Uterus (tissue), 4 donors: ENCODE measurements at places on chromosomes 16 and 17. TPM values are rescaled to one million over a fixed set of nuclear protein-coding genes. Genes with fewer than 3 reads are reported as not detected.

DNA sequence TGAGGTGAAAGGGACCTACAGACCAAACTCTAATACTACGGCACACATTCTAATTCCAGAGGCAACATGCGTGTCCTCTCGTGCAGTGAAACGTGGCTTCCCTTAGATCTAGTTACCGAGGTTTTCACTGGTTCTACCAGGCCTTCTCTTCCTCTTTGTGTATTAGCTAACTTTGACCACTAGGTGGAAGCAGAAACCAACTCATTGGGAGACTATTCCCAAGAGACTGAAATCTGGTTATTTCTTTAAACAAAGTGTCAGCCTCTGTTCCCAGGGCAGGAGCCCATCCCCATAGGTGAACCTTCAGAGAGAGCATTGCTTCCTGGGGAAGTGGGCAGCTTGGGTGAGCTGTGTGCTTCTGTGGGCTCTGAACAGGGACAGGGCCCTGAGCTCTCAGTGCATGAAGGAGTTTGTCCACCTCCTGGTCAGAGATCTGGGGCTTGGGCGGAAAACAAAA lies 19.7 kb upstream of the RCVRN start:
- H3K27me3 ChIP-seq: no peaks in the 10 kb centered on the region
- no peak overlapping the region for H3K27ac ChIP-seq
- H3K4me1 ChIP-seq: no peaks in the 10 kb centered on the region
- no peak overlapping the region for H3K4me3 ChIP-seq
- no peaks in the 10 kb centered on the region for H3K36me3 ChIP-seq

The NEUROD2 gene
- total RNA-seq: not detected

GRCh38 chr16:4055748-4056147 lies 60.5 kb downstream of the ADCY9 start:
- no peak for DNase-seq
- H3K4me3 ChIP-seq: no peak overlapping the region
- peaks cover 5% of the 10 kb centered on the region for H3K4me1 ChIP-seq
- H3K27me3 ChIP-seq: no peaks in the 10 kb centered on the region
- H3K27ac ChIP-seq: no peak overlapping the region
- H3K36me3 ChIP-seq: no peaks in the 10 kb centered on the region

DNA sequence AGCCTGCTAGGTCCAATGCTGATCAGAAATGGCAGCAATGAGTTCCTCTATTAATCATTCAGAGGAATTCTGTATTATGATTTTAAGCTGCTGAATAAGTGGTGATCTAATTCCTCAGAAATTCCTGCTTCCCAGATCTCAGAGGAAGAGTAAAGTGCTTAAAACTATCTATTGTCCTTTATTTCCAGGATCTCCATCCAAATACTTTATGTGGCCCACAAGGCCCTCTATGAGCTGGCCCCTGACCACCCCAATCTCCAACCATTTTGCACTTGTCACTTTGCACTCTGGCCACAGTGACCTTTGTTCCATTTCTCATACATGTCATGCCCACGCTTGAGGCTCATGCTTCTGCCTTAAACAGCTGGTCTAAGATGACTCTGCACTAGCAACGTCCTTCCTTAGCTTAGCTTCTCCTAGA lies 93.7 kb downstream of the CA10 start:
- H3K27me3 ChIP-seq: no peaks in the 10 kb centered on the region
- no peaks in the 10 kb centered on the region for H3K36me3 ChIP-seq
- no peak overlapping the region for H3K4me3 ChIP-seq

The GOSR2 gene
- total RNA-seq: 66.9 TPM

DNA sequence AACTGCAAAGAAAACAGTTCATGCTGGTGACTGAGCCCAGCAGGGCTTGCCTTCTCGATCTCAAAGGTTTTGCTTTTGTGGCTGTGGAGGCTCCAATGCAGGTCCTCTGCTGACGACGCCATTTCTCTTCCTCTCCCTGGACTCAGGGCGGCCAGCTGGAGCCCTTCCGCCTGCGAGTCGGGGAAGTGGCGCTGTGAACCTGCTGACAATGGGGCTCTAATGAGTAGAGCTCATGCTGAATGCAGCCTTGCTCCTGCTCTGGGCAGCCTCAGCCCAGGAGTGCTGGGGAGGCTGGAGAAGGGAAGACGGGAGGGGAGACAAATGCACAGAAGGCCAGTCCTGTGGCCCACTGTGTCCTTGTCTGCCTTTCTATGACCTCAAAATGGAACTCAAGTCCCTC lies 43.8 kb downstream of the VAC14 start:
- no peaks in the 10 kb centered on the region for H3K27me3 ChIP-seq
- no peak overlapping the region for H3K27ac ChIP-seq
- H3K36me3 ChIP-seq: no peaks in the 10 kb centered on the region

GRCh38 chr17:2484876-2485275 lies 26.8 kb downstream of the METTL16 start:
- peaks cover 10% of the 10 kb centered on the region for H3K4me1 ChIP-seq
- no peak overlapping the region for H3K4me3 ChIP-seq
- H3K27ac ChIP-seq: no peak overlapping the region
- H3K27me3 ChIP-seq: no peaks in the 10 kb centered on the region
- H3K36me3 ChIP-seq: no peaks in the 10 kb centered on the region
- no peak for DNase-seq

DNA sequence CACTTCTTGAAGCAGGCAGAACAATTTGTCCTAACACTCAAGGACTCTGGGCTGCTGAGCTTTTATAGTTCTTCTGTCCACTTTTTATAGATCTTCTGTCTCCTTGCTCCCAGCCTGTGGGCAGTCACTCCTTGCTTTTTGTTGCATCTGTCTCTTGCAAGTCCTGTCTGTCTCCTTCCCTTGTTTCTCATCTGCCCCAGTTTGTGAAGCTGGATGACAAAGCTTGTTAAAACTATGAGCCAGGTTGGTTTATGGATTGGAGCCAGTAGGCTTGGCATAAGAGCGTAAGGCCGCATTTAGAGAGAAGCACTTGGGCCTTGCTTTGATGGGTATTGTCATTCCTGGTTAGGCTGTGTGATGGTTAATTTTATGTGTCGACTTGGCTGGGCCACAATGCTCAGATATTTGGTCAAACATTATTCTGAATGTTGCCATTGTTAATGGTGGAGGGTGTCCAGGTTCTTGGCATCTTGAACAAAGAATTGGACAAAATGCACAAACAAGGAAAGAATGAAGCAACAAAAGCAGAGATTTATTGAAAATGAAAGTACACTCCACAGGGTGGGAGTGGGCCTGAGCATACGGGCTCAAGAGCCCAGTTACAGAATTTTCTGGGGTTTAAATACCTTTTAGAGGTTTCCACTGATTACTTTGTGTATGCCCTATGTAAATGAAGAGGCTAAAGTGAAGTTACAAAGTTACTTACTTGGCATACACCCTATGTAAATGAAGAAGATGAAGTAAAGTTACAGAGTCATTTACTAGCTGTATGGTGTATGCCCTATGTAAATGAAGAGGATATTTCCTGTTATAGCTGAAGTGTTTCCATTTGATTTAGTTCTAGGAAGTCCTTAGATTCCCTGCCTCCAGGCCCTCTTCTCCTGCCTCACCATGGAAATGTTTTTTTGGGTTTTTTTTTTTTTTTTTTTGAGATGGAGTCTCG lies 8.0 kb upstream of the CPPED1 start:
- H3K27me3 ChIP-seq: no peaks in the 10 kb centered on the region
- H3K27ac ChIP-seq: no peak overlapping the region
- DNase-seq: no peak
- H3K4me3 ChIP-seq: no peak overlapping the region

- no peak overlapping the region for H3K4me3 ChIP-seq
- DNase-seq: no peak
- peaks cover 5% of the 10 kb centered on the region for H3K4me1 ChIP-seq
- H3K27me3 ChIP-seq: no peaks in the 10 kb centered on the region
Measured at GRCh38 chr16:15990902-15991301, 41.5 kb downstream of the ABCC1 start.

The BBS2 gene
- 44.1 TPM for total RNA-seq

The KRTAP4-5 gene
- not detected for total RNA-seq

DNA sequence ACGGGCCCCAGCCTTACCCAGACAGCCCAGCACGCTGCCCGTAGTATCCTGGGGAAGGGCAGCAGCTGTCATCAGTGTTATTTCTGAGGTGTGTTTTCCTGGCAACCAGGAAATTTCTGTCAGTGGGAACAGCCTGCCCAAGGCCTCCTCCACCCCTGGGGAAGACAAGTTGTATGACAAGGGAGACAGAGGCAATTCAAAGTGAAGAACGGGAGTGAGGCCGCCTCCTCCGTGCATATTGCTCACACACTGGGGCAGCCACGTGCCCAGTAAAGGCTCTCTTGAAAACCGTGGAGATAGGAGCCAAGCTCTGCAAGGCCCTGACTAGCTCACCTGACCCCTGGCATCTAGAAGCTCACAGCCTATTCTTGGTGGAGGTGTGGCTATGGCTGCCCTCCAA lies 57.6 kb downstream of the RAI1 start:
- no peaks in the 10 kb centered on the region for H3K27me3 ChIP-seq
- H3K4me1 ChIP-seq: peaks cover 30% of the 10 kb centered on the region
- H3K36me3 ChIP-seq: no peaks in the 10 kb centered on the region
- H3K27ac ChIP-seq: peak overlapping the region; percentile 71
- H3K4me3 ChIP-seq: no peak overlapping the region

GRCh38 chr17:50027172-50027880 lies 28.6 kb upstream of the ITGA3 start:
- H3K4me3 ChIP-seq: no peak overlapping the region
- H3K27me3 ChIP-seq: no peaks in the 10 kb centered on the region
- peak; percentile 76 for DNase-seq
- peaks cover 20% of the 10 kb centered on the region for H3K4me1 ChIP-seq
- H3K36me3 ChIP-seq: no peaks in the 10 kb centered on the region

The PRSS27 gene
- not detected for total RNA-seq

GRCh38 chr16:53711390-53711789 lies 7.4 kb downstream of the FTO start:
- no peaks in the 10 kb centered on the region for H3K4me1 ChIP-seq
- no peak overlapping the region for H3K4me3 ChIP-seq
- H3K27ac ChIP-seq: no peak overlapping the region
- no peaks in the 10 kb centered on the region for H3K27me3 ChIP-seq
- no peaks in the 10 kb centered on the region for H3K36me3 ChIP-seq
- no peak for DNase-seq

The SLC16A6 gene
- not detected for total RNA-seq

DNA sequence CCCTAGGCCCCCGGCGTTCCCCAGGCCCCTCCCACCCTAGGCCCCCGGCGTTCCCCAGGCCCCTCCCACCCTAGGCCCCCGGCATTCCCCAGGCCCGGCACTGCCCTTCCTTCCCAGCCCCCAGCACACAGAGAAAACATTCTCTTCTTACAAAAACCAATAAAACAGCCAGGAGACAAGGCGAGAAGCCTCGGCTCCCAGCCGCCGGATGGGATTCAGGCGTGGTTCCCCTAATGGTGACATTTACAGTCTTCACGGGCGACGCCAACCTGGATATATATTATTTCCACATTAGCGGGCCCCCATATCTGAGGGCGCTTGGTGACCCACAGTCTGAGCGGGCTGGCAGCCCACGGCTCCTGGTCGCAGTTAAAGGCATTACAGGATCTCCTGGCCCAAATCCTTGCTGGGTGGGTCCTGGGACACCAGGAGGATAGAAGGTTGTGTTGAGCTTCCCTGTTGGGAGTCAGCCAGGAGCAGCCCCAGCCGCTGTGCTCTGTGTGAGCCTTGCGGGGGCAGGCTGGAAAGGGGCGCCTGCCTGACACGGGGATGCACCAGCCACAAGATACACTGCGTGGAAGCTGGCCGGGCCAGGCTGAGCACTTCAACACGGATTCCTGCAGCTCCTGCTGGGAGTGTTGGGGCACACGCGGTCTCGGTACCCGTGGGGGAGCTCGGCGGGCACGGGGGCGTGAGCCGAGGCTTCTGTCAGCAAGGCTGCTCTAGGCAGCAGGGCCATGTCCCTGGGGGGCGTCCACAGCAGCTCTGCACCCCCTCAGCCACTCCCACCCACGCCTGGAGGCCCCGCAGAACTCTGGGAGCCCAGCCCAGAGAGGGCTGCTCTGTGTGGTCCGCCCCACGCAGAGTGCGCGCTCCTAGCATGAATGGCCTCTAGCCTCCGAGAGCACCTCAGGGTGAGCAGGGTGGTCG lies 83.7 kb downstream of the LMF1 start:
- no peaks in the 10 kb centered on the region for H3K27me3 ChIP-seq
- no peaks in the 10 kb centered on the region for H3K36me3 ChIP-seq
- H3K27ac ChIP-seq: no peak overlapping the region
- H3K4me1 ChIP-seq: no peaks in the 10 kb centered on the region

DNA sequence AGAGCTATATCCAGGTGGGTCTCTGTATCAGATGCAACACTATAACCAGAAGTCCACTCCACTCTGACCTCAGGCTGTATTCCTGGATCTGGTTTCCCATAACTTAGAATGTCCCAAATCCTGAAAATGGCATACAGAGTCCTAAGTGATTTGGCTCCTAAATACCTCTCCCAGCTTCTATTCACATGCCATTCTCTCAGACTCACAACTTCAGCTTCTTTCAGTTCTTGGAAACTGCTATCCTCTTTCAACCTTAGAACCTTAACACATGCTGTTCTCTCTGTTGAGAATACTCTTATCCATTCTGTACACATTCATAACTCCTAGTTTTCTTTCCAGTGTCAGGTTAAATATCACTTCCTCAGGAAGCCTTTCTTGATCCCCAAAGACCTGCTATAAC lies 132.0 kb downstream of the BRIP1 start:
- DNase-seq: no peak
- no peak overlapping the region for H3K4me3 ChIP-seq
- no peaks in the 10 kb centered on the region for H3K27me3 ChIP-seq
- no peaks in the 10 kb centered on the region for H3K36me3 ChIP-seq
- H3K4me1 ChIP-seq: no peaks in the 10 kb centered on the region
- no peak overlapping the region for H3K27ac ChIP-seq

- H3K36me3 ChIP-seq: no peaks in the 10 kb centered on the region
- no peak overlapping the region for H3K27ac ChIP-seq
- no peaks in the 10 kb centered on the region for H3K4me1 ChIP-seq
- DNase-seq: no peak
- H3K4me3 ChIP-seq: no peak overlapping the region
Measured at GRCh38 chr16:56234737-56235136, 43.4 kb downstream of the GNAO1 start.

DNA sequence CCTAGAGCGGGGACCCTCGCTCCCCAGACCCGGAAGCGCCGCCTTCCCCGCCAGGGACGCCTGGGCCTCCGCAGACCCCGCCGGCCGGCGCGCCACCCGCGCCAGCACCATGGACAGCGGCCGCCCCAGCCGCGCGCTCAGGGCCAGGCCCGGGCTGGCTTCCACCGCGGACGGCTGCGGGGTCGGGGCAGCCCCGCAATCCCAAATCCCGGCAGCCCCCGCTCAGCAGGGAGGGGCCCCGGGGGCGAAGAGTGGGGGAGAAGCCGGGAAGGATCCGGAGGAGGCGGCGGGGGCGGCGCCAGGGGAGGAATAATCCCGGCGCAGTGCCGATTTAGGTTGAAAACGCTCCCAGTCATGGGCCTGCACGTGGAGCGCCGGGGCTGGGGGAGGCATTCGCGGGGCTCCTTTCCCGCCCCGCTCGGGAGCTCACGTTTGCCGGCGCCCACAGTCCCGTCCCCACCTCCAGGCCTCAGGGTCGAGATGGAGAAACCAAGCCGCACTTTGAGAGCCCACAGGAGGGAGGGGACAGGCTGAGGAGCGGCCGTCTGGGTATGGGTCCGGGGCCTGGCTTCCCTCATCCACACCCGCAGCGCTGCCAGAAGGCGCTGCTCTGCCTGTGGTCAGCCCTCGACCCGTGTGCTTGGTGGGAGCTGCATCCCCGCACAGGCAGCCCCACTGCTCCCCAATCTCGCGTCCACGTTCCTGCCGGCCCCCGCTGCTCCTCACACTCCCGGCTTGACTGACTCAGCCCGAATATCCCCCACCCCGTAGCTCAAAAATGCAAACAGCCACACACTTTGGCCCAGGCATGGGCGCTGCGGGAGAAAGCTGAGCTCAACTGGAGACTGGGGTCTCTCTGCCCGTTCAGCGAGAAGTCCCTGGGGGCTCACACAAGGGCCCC lies 4.7 kb downstream of the FBXL16 start:
- no peak for DNase-seq
- H3K27me3 ChIP-seq: peaks cover 24% of the 10 kb centered on the region
- no peaks in the 10 kb centered on the region for H3K36me3 ChIP-seq
- no peak overlapping the region for H3K4me3 ChIP-seq
- no peak overlapping the region for H3K27ac ChIP-seq
